ENCODE measurements at places on chromosomes 3 and 15. TPM values are rescaled to one million over a fixed set of nuclear protein-coding genes. Genes with fewer than 3 reads are reported as not detected.
A peak's percentile ranks its signal among the peaks of the same experiment; 100 is the strongest.

The SPSB4 gene
- total RNA-seq, result 2.7 TPM

- H3K4me3 ChIP-seq, result no peak overlapping the region
- no peaks in the 10 kb centered on the region for H3K36me3 ChIP-seq
- peaks cover 43% of the 10 kb centered on the region for H3K27me3 ChIP-seq
- H3K4me1 ChIP-seq, result no peaks in the 10 kb centered on the region
- H3K27ac ChIP-seq, result no peak overlapping the region
- DNase-seq, result no peak
These were observed 37.0 kb upstream of the PIK3R4 start for GRCh38 chr3:130783629-130784028.

- no peak overlapping the region for H3K4me3 ChIP-seq
- H3K4me1 ChIP-seq, result peaks cover 61% of the 10 kb centered on the region
- peaks cover 3% of the 10 kb centered on the region for H3K27me3 ChIP-seq
- H3K27ac ChIP-seq, result peak overlapping the region; percentile 85
- no peak for DNase-seq
These were observed 55.2 kb upstream of the ACAN start for GRCh38 chr15:88748081-88748480.

The FAM81A gene
- 0.54 TPM for total RNA-seq

DNA sequence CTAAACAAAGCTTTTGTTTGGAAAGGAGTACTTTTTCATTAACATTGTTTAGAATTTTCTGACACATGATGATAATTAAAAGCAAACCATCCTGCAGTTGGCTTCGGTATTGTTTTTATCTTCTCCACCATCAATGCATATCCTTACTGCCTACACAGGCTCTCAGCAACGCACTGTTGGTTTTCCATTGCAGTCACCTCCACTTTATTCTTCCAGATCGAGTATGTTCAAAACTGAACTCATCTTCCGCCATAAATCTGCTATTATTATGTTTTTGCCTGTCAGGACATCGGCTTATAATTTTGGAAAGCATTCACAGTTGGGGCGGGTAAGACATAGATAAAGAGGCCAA is 589 bp upstream of the SENP5 start:
- H3K4me1 ChIP-seq, result peaks cover 30% of the 10 kb centered on the region
- no peaks in the 10 kb centered on the region for H3K27me3 ChIP-seq
- H3K27ac ChIP-seq, result peak overlapping the region; percentile 88
- H3K36me3 ChIP-seq, result no peaks in the 10 kb centered on the region
- H3K4me3 ChIP-seq, result peak overlapping the region; percentile 75
- DNase-seq, result no peak

Measured in chondrocyte (in vitro differentiated cells).